Left lung (tissue), 14 donors: ENCODE measurements at places on chromosomes 4 and X.

DNA sequence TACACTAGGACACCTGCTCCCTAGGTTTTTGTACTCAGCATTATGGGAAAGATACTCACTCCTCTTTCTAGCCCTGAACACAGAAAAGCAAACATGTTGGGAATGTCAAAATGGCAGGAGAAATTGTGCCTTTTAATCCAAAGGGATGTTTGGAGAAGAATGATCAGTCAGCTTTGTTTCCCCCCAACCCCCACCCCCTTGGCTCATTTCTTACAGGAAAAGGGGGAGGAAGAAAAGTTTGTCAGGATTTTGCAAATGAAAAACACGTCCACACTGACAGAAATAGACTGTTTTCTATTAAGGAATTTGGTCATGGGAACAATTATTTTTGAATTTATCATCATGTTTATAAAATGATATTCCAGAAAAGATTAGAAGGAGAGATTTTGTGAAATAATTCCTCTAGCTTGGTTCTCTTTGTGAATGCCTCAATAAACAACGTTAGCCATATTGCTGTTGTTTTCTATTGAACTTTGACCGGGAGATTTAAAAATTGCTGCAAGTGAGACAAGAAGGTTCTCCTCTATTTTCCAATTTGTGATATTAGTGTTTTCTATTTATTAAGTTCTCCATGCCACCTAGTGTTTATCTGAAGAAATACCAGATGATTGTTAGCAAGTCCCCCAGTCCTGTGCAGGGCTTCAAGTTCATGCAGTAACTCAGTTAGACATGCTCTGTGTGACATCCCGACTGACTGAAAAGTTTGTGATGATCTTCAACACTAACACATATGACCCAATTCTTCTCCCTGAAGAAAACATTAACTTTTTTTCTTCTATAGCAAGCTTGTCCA, 31.3 kb upstream of the TFDP3 start:
- no peak for DNase-seq

DNA sequence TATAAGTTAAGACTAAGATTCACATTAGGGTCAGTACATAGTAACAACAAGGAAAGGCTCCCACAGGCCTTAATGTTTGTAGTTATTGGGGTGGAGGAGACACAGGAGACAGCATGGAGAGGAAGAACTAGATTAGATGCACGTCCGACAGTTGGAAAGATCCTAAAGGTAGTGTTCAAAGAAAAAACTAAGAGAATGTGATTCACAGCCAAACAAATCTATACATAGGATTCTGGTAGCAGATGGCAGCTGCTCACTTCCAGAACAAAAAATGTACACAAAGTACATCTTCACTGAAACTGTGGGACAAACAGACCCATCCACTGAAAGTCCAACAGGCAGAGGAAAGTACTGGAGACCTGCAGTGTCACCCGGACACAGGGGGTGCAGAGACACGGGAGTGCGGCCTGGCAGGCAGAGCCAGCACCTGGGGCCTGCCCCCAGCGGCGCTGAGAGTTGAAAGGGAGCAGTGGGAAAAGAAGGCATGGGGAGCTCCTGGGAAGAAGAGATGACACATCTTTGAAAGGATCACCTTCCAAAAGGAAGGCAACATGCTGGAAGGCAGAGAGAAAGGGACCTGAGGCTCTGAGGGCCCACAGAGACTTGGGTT, 40.0 kb downstream of the NELFA start:
- no peak for DNase-seq

DNA sequence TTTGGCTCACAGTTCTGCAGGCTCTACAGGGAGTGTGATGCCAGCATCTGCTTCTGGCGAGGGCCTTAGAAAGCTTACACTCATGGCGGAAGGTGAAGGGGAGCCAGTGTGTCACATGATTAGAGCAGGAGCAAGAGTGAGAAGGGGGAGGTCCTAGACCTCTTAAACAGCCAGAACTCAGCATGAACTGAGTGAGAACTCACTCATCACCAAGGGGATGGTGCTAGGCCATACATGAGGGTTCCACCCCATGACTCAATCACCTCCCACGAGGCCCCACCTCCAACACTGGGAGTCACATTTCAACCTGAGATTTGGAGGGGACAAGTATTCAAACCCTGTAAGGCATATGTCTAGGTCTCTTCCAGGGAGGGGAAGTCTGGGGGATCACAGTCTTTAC, 33.4 kb downstream of the SPRY1 start:
- no peak for DNase-seq

GRCh38 chr4:55079451-55080173, 45.8 kb downstream of the KDR start:
- no peak for DNase-seq

DNA sequence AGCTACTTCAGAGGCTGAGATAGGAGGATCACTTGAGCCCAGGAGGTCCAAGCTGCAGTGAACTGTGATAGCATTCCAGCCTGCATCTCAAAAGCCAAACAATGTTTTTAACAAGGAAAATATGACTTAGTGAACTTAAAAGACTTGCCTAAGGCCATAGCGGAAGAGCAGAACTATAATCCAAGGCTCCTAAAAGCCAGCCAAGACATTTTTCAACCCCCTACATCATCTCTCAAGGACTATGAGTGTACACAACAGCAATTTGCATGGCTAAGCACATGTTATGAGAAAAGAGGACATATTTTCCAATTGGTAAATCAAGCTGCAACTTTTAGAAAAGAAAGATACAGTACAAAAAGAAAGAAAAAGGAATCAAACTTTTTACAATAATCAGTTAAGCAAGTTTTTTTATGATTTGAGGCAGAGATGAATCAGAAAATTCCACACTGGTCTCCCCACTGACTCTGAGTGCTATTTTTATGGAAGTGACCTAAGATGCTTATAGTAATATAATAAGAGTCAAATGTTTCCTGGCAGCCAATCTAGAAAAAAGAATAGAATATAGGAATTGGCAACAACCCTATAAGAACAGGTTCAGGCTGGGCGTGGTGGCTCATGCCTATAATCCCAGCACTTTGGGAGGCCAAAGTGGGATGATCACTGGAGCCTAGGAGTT, 9.8 kb upstream of the ACOT9 start:
- DNase-seq: no peak

- DNase-seq: peak; percentile 31
These were observed 206.3 kb downstream of the SLC7A11 start for GRCh38 chr4:138035781-138036258.

GRCh38 chr4:96703265-96703664, 863.4 kb downstream of the PDHA2 start:
- no peak for DNase-seq
